Activated CD4-positive, alpha-beta T cell treated with anti-CD3 and anti-CD28 coated beads, Interleukin-2, amount 50 U/mL, for 1 hour (primary cell): ENCODE measurements at places on chromosomes 3 and 15.

- no peak for DNase-seq
These were observed 843 bp downstream of the ATG7 start for GRCh38 chr3:11272906-11273574.

DNA sequence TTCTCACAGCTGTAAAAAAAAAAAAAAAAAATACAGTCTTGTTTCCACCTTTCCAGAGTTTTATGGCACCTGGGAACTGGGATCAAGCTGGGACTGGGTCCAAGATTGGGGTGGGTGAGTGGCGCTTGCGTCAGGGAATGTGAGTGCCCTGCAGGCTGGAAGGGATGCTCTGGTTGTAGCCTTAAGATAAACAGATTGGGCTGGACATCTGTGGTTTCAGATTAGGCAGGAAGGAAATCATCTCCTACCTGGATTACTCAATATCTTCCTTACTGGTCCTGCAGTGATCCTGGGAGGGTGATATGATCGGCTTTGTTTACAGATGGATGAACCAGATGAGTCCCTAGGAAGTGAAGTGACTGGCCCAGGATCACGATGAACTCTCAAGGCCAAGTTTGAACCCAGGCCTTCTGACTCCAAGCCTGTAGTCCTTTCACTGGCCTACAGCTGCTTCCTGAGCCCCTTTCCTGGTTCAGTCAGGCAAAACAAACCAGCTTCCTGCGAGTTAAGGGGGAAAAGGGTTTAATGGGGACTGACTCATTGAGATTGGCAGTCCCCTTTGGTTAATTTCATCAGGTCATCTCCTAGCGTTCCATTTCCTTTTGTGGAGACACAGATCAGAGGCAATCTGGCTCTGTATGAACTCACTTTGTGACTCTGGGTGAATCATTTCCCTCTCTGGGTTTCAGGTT lies 179.8 kb downstream of the THSD4 start:
- no peak for DNase-seq

- no peak for DNase-seq
These were observed 12.6 kb downstream of the PLCL2 start for GRCh38 chr3:16897254-16897926.

- no peak for DNase-seq
These were observed 74.2 kb upstream of the GAP43 start for GRCh38 chr3:115549071-115549470.

GRCh38 chr15:27268923-27269322 lies 297.9 kb downstream of the GABRG3 start:
- no peak for DNase-seq

DNA sequence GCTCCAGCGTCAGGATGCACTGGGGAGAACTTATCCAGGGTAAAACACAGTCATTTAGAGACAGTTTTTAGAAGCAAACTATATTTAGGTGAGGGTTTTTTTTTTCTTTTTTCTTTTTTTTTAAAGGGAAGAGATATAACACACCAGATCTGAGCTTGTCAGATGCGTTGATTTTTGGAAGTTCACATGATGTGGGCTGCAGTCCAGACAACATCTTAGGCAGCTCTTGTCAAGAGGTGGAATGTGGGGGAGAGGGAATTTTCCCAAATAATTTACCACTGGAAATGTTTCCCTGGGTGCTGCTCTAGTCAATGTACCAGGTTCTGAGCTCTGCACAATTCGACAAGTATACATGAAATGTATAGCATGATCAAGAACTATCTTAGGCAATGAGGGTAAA lies 93.3 kb downstream of the OXNAD1 start:
- no peak for DNase-seq

DNA sequence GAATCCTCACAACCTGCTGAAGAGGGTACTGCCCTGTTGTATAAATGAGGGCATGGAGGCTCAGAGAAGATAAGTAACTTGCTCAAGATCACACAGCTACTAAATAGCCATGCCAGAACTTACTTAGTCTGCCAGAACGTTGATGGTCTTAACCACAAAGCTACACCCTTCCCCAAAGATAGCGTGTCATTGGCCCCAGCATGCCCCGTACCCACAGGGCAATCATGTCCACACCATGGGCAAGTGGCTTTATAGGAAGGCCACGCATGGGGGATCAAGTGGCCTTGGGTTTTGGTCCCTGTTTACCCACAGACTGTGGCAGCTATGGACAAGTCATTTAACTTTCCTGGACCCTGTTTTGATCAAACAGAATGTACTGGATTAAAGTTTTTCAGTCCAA lies 15.9 kb upstream of the ARHGEF3 start:
- DNase-seq, result no peak

- no peak for DNase-seq
These were observed 57.8 kb downstream of the MEGF11 start for GRCh38 chr15:66195621-66196230.

DNA sequence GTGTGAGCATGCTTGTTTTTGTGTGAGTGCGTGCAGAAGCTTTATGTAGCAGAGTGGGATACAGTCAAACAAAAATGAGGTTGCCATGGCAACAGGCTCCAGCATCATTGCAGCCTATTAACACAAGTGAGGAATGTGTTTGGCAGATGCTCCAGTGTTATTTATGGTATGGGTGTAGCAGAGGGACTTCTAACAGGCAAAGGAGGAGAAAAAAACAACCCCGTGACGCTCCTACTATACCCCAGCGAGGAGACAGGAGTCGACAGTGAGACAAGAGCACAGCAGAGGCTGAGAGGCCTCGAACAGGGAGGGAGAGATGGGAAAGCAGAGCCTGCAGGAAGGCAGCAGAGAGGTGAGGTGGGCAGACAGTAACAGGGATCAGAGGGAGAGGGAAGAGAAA lies 4.9 kb downstream of the ADCY5 start:
- DNase-seq, result no peak

GRCh38 chr15:56923174-56923591 lies 4.7 kb downstream of the TCF12 start:
- DNase-seq, result no peak

DNA sequence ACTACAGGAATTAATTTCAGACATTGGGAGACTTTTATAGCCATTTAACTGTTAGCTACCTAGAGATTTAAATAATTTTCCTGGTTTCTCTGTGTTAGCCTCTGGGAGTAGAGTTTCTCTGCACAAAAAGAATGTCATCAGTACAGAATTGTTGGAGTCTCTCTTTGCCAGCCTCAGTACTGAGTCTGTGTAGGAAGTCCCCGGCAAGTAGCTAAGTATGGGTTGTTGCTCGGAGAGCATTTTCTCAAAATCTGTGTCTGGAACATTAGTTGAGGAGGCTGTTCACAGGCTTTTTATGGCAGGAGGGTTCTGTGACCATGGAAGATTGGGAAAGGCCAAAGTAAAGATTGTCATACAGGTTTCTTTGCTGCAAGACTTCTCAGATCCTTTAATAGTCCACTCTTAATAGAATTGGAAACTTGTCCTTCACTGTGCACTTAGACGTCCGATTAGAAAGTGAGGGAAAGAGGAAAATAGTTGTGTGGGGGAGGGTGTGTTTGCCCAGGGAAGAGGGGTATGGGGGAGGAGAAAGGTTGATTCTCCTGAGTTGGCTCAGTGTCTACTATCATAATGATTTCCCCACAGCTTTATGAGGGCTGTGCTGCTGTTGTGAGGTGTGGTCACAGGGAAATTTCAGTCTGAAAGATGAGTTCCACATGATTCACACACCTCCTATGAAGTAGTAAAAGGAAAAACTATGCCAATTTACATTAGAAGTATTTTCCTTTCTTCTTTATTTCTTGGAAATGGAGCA lies 207.1 kb downstream of the PTPRG start:
- DNase-seq, result no peak

- DNase-seq, result no peak
These were observed 805 bp downstream of the SERPINI1 start for GRCh38 chr3:167736264-167736787.

DNA sequence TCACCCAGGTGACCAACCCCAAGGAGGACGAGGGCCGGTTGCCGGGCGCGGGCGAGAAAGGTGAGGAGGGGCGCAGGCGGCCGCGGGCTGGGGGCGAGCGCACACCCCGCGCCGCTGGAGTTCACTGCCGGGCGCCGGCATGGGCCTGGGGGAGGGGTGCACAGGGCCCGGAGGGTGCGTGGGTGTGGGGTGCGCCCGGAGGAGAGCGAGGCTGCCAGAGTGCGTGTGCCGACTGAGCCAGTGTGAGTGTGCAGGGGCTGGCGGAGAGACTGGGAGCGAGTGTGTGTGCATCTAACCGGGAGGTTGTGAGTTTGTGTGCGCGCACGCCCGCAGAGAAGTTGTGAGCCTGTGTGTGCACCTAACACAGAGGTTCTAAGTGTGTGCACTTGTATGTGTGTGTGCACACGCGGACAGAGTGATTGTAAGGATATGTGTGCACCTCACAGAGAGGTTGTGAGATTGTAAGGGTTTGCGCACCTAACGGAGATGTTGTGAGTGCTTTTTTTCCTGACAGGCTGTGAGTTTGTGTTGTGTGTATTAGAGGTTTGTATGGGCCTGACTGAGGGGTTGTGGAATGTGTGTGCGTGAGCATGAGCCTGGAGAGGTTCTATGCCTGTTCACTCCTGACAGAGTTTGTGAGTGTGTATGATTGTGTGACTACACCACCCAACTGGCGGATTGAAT lies 681 bp downstream of the CTDSPL start:
- peak; percentile 30 for DNase-seq

- DNase-seq, result no peak
These were observed 50.8 kb upstream of the XRN1 start for GRCh38 chr3:142498397-142499180.

DNA sequence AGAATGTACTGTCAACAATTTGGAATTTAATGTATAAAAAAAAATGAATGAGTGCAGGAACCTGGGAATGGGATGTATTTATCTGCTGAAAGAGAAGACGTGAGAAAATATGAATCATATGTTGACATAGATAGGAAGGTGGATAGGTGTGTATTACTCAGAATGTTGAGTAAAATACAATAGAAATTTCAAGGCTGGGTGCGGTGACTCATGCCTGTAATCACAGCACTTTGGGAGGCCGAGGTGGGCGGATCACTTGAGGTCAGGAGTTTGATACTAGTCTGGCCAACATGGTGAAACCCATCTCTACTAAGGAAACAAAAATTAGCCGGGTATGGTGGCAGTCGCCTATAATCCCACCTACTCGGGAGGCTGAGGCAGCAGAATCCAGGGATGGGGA lies 202.8 kb downstream of the CADM2 start:
- DNase-seq, result no peak

GRCh38 chr3:40780291-40780924 lies 255.6 kb downstream of the ZNF621 start:
- DNase-seq, result no peak

- no peak for DNase-seq
These were observed 120.0 kb downstream of the ATG7 start for GRCh38 chr3:11392014-11392859.

DNA sequence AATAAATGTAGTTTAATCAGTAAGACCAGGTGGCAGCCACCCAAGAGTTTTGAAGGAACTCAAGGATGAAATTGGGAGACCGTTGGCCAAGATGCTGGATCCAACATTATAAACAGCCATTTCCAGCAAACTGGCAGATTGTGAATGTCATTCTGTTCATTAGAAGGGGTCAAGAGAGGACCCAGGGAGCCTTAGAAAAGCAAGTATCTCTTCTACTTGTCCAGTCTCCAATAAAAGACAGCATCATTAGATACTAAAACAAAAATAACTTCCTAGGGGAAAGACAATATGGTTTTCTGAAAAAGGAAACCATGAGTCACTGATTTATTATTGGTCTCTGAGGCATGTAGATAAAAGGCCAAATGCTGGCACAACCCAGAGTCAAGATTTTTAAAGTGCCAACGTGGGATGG lies 67.9 kb downstream of the GADL1 start:
- no peak for DNase-seq

- no peak for DNase-seq
These were observed 6.3 kb downstream of the ACAA1 start for GRCh38 chr3:38130631-38131065.

DNA sequence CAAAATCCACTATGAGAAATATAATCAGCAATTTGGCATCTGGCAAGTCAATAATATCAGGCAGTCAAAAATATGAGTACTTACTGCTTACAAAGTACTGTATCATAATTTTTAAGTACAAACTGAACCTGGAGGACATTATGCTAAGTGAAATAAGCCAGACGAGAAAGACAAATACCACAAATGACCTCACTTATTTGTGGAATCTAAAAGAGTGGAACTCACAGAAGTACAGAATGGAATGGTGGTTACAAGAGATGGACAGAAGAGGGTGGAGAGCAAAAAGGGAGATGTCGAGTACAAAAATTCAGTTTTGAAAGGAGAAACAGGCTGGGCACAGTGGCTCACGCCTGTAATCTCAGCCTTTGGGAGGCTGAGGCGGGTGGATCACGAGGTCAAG lies 12.4 kb downstream of the PCYT1A start:
- no peak for DNase-seq

DNA sequence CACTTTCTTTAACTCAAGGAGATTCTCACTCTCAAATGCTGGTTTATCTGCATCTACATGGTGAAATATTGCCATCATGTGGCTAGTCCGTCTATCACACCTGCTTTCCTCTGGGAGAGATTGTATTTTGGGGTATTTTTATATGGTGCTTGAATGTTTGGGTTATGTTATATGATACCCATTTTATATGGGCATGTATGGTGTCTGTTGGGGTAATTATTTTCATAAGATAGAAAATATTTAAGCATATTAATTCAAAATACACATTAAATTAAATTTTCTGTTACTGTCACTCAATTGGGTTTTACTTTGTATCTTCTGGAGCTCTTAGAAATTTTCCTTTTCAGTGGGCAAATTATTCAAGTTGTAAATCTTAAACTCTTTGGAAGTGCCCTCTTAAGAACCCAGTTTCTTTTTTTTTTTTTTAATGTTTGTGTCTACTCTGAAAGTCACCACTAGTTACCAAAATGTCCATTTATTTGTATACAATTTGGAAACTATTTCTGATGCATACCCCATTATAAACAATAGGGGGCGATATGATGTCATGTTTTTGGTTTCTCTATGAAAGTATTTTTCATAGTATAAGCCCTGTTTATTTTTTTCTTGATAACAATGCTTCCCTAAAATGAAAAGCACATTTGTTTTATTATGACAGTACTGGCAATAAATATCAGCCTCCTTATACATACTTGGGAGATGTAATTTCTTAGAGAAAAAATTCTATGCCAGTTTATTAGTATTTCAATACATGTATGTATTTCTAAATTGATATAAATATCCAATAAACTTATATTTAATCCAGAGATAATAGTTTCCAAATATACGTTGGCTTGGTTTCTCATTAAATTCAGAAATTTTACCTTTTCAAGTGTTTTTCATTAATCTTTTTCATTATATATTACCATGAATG lies 36.1 kb upstream of the PLSCR5 start:
- no peak for DNase-seq

- no peak for DNase-seq
These were observed 13.9 kb upstream of the TEX9 start for GRCh38 chr15:56351353-56351752.

DNA sequence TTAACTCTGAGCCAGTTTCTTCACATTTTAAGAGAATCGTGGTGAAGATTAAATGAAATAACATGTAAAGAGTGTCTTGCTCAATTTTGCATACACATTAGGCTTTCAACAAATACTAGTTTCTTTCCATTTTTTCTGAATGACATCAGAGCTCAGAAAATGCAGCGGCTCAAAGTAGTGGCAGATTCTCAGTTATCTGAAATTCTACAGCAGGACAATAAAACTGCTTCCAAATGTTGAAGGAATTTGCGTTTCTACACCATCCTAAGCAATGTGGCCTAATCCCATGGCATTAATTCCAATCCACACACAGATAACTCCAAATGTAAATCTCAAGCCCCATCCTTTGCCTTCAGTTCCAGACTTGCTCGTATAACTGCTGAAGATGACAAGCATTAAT lies 115.8 kb downstream of the PLCH1 start:
- no peak for DNase-seq
